Activated naive CD4-positive, alpha-beta T cell (primary cell): ENCODE measurements at places on chromosomes 7 and 10.
A peak's percentile ranks its signal among the peaks of the same experiment; 100 is the strongest.

GRCh38 chr7:37141742-37142141 is 306.9 kb downstream of the ELMO1 start:
- DNase-seq: no peak

GRCh38 chr7:152366662-152367061 is 69.1 kb downstream of the KMT2C start:
- DNase-seq: no peak

DNA sequence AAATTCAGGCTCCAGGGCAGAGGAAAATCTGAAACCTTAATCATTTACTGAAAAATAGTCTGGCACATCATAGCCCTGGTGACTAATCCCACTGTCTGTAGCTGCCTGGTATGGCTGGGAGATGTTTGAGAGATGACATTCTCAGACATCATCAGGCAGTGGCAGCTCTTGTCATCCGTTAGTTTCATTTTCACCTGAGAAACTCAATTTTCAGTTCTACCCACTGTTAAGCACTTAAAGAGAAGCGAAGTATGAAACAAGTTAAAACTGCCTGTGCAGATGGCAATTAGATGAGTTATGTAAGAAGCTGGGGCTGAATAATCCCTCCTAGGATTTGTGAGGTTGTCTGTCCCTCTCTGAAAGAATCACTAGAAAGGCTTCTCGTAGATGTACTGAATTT is 150.2 kb downstream of the NSUN6 start:
- no peak for DNase-seq

- no peak for DNase-seq
Observed at GRCh38 chr10:5481121-5481520, 18.2 kb downstream of the CALML5 start.

- DNase-seq: no peak
Observed at GRCh38 chr10:1084011-1084950, 28.1 kb downstream of the WDR37 start.

DNA sequence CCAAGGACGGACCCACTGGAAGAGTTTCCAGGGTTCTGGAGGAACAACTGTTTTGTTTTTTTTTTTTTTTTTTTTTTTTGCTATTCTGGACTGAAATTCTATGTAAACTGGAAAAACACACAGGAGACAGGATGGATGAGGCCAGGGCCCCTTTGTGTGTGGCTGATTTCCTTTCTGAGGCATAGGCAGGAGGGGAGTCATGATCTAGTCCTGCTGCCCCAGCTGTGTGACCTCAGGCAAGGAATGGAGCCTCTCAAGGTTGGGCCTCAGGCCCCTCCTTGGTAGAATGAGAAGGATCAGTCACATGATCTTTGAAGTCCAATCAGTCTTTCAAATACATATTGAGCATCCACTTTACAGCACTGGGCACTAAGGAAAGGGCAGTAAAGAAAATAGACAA is 87.6 kb downstream of the SH3PXD2A start:
- DNase-seq: no peak

DNA sequence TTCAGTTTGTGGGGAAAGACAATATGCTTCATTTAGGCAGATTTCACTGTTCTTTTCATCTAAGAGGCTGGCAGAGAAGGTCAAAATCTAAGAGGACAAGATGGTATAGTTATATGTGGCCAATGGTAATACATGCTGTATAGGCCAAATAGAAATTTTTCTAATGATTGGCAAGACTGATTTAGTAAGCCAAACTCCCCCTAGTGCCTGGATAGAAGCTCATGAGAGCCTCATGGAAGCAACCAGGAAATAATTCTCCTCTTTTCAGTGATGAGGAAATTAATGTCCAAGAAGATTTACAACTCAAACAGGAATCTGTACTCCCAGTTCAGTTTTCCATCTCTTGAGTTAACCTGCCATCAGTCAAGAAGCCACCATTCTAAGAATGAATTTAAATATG is 253.6 kb upstream of the PHF14 start:
- no peak for DNase-seq

GRCh38 chr7:97130417-97131139 is 13.1 kb downstream of the SDHAF3 start:
- DNase-seq: no peak

DNA sequence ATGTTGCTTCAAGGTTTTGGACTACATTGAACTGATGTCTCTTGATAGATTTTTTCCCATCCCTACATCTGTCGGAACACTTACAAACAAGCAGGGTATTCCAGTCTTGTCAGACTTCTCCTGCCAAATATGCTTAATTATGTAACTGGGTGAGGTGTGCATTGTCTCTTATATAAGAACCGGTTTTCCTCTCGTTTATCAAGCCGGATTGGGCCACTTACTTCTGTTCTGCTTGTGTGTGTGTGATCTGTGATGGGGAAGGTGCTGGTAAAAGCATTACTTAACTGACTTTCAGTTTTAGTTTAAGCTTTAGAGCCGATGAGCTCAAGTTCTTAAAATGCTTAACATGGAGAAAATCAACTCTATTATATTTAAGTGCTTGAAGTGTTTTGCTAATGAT is 57.9 kb downstream of the OTUD1 start:
- DNase-seq: no peak

GRCh38 chr7:142420554-142421362 is 162.9 kb upstream of the PRSS58 start:
- DNase-seq: no peak

- DNase-seq: no peak
Observed at GRCh38 chr7:100034871-100035510, 14.6 kb upstream of the ZSCAN21 start.

- no peak for DNase-seq
Observed at GRCh38 chr7:117582219-117582704, 102.4 kb downstream of the CFTR start.

DNA sequence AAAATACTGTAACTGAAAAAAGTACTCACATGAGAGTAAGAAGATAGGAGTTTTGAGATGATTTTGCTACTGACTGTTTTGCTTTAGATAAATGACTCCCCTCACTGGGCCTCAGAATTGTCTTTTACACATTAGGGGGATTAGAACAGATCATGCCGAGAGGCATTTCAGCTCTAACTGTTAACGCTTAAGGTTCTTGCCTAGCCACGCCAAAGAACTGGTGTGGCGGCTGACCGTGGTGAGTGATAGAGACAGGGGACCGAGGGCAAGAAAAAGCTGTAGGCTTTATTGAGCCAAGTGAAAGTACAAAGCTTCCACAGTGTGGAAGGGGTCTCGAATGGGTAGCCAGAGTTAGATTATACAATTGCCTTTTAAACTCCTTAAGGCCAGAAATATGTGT is 368.5 kb upstream of the MYO3A start:
- DNase-seq: no peak

DNA sequence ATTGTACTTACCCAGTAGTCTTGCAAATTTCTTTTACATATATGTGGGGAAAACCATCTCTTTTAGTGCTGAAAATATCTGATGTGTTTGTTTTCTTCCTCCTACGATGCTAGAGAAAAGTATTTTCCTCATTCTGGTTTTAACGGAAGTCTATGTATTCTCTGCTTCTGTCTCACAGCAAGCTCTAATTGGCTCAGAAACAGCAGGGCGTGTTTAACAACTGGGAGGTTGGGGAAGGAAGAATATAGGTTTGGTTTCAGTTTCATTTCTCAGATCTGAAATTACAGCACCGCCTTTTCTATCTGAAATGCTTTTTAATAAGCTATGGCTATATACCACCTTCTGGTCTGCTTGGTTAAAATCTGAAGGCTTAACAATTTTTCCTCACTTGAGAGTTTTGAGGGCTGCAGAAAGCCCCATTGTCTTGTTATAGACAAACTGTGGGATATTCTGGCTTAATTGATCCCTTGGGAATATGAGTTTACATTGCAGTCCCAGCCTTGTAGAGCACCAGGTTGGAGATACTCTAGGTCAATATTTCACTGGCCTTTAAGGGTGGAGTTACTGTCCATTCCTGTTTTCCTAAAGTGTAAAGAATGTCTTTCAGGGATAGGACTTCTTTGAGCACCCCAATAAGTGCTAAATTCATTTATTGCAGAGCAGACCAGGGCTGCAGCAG is at the start of gene SAMD9:
Gene SAMD9 (minus strand): TSS at position 128 of the 679 bp plus-strand sequence. CDS start 11,882 bp downstream, outside the sequence.
- peak; percentile 3 for DNase-seq

DNA sequence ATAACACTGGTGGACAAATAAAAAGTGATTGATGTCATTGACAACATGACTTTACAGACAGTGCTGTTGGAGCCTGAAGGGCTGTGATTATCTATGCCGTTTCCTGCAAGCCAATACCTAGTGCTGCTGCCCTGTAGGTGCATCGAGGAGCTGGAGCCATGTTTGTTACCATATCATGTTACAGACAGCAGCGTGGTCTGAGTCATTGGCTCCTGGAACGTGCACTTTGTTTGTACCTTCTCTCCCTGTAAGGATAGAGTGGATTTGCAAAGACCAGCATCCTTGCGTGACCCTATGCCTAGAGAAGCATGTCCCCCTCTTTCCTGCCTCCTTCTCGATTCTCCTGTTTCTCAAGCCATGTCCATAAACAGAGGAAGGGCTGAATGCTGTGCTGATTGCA is 597.2 kb downstream of the TYW1 start:
- DNase-seq: no peak

DNA sequence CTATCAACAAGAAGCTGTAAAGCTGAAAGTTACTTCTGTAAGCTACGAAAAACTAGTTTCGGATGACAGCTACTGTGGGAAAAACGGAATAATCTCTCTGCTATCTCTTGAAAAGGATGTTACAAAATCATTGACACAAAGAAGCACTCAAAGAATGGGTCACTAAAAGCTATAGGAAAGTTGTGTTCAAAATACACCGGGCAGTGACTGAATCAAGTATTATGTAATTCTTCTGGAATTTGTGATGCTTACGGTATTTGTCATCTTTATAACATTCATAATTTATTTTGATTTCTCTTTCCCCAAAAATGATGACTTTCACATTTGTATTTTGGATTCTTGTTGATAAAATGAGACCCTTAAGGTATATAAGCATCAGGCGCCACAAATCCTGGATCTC is 112.1 kb upstream of the KLF6 start:
- no peak for DNase-seq

GRCh38 chr10:82924711-82925110 is 1049.7 kb downstream of the NRG3 start:
- DNase-seq: no peak

- peak; percentile 4 for DNase-seq
Observed at GRCh38 chr7:140403878-140404564, at the start of gene RAB19. RAB19 (plus strand) TSS chr7:140404058; CDS start chr7:140407647, 3,589 bp downstream.

DNA sequence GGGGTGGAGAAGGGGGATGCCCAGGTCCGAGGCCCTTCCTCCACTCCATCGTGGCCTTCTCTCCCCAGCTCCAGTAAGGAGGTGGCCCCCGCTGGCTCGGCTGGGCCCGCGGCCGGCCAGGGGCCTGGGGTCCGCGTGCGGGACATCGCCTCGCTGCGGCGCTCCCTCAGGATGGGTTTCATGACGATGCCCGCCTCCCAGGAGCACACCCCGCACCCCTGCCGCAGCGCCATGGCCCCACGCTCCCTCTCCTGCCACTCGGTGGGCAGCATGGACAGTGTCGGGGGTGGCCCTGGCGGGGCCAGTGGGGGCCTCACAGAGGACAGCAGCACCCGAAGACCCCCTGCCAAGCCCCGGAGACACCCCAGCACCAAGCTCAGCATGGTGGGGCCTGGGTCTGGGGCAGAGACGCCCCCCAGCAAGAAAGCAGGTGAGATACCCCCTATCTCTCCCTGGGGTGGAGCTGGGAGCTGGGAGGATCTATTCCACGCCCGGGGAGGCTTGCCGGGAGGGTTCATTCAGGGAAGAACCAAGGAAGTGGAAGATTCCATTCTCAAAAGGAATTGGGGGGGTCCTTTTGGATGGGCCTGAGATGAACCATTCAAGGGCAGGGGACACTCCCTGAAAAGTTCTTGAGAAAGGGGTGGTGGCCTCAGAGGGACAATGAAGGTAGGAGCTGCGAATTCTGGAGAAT is 3.2 kb downstream of the NYAP1 start:
- DNase-seq: no peak

DNA sequence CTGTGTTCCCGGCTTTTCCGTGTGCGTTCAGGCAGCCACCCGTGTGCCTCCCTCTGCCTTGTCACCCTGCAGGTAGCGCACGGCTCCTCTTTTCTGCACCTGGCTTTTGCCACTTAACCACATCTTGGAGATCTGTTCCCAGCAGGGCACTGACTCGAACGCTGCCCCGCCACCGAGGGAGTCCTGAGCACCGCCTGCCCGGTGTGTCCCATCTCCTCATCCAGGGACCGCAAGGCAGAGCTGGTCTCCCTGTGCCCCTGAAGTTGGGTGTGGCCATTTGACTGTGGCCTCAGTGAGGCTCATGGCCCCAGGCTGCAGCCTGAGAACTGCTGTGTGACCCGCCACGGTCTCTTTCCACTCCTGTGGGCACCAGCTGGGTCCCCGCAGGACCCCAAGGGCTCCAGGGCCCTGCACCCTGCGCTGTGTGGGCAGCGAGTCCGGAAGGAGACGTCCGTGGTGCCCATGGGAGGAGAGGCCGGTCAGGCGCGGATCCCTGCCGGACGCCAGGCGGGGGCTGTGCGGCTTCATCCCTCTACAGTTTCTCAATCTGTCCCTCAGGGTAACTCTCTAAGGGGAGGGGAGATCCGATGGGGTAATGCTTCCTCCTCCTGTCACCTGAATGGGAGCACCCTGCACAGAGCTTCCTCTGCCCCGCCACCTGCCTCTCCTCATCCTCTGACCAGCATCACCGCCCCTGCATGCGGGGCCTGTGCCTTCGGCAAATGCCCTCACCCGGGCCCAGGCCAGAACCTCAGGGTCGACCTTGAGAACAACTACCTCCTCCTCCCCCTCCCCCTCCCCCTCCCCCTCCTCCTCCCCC is 1.8 kb upstream of the INTS1 start:
- no peak for DNase-seq

- peak; percentile 8 for DNase-seq
Observed at GRCh38 chr7:105521027-105521716, 899 bp downstream of the PUS7 start.

DNA sequence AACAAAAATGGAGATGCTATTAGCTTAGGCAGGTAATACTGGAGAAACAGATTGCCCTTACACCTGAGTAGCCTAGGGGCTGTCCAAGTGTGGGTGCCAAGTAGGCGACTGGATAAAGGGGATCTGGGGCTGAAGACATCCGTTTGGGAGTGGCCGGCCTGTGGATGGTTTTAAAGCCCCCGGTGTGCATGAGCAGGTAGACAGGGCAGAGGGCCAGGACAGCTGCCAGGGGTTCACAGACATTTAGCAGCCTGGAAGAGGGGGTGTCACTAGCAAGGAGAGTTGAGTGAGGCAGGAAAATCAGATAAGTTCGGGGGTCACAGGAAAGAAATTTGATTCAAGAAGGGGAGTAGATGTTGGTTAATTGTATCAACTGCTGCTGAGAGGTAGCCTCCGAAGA is 1.5 kb upstream of the OPALIN start:
- DNase-seq: no peak

DNA sequence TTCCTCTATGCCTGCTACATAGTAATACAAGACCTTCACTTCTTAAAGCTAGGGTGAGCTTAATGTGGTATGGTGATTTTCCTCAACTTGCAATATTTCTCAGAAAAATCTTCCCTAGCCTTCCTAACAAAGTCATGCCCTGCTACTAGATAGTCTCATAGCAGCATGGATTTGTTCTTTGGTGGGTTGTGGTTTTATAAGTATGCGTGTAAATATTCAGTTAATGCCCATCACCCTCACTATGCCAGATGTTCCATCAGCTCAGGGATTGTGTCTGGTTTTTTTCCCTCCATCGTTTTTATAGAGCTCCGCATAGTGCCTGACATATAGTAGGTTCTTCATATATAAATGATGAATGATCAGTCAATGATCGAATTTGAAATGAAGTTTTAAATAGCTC is 182.8 kb downstream of the CREB5 start:
- no peak for DNase-seq

- no peak for DNase-seq
Observed at GRCh38 chr7:45982907-45983719, 62.0 kb upstream of the IGFBP3 start.

GRCh38 chr7:79452495-79453265 is 787 bp downstream of the MAGI2 start:
- no peak for DNase-seq

GRCh38 chr7:140653319-140654108 is 12.9 kb upstream of the DENND2A start:
- DNase-seq: no peak
